ENCODE measurements at places on chromosomes 2 and 18. TPM values are rescaled to one million over a fixed set of nuclear protein-coding genes. Genes with fewer than 3 reads are reported as not detected.

GRCh38 chr18:62767836-62768557 lies 52.7 kb downstream of the PHLPP1 start:
- no peak for DNase-seq

GRCh38 chr2:32905270-32905669 lies 41.5 kb upstream of the LTBP1 start:
- no peak for DNase-seq

DNA sequence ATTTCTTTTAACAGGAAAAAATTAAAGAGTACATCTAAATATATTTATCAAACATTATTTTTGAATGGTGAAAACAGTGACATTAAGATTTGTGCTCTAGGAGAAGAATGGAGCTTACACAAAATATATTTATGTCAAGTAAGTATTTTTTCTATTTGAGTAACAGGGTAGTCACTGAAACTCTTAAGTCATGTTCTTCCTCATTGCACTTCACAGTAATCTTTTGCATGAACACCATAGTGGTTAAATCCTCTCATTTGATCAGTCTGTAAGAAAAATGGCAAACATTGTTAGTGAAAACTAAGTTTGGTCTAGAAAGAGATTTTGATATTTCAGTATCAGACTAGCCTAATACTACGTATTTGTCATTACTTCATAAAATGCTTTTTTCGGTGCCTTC lies 8.1 kb downstream of the GMCL1 start:
- no peak for DNase-seq

Gene SH2D6
- 3.2 TPM for total RNA-seq

Gene STPG4
- not detected for total RNA-seq

GRCh38 chr2:100767224-100767653 lies 52.7 kb upstream of the NPAS2 start:
- DNase-seq: no peak

GRCh38 chr2:237861875-237862527 lies 2.6 kb downstream of the RAMP1 start:
- DNase-seq: no peak

DNA sequence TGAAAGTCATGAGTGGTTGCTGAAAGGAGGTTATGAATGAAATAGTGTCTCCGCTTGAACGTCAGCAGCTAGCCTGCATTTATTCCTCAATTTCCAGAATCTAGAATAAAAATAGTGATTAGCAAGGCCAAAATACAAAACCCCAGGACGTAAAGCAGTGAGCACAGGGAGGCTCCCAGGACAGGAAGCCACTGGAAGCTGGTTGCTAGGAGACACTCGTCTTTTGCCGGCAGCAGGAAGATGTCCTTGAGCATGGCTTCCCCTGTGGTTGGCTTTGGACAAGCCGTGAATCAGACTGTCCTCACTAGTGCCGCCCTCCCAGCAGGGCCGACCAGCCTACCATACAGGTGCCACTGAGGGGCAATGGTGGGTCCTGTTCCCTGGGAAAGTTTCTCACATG lies 374.4 kb downstream of the MTX2 start:
- DNase-seq: no peak

Gene SCN2A
- total RNA-seq: not detected

Gene KLHL30
- not detected for total RNA-seq

Measured in activated T-cell treated with anti-CD3 and anti-CD28 coated beads, Interleukin-2, amount 50 U/mL, for 72 hours (primary cell).